ENCODE measurements at places on chromosomes 4 and X.
A peak's percentile ranks its signal among the peaks of the same experiment; 100 is the strongest.

- no peak for DNase-seq
Observed at GRCh38 chr4:18664171-18664570, 642.6 kb upstream of the LCORL start.

- DNase-seq, result no peak
Observed at GRCh38 chrX:24648495-24648894, 1.3 kb upstream of the PCYT1B start.

DNA sequence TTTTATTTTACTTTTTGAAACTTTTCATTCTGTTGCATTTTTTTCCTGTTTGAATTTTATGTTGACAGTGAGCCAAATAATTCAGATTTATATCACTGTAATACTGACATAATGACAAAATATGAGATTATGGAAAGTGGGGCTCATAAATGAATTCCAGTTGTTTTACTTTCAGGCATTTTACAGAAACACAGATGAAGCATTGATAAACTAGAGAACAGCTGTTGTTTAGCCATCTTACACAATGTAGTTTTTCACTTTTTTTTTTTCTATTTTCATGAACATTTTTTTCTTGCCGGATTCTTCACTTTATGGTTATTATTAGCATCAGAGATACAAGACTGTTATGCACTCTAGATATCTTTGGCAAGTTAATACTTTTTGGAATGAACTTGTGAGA lies 91.7 kb upstream of the PAQR3 start:
- no peak for DNase-seq

- DNase-seq, result no peak
Observed at GRCh38 chr4:5503336-5503936, 204.9 kb downstream of the EVC2 start.

DNA sequence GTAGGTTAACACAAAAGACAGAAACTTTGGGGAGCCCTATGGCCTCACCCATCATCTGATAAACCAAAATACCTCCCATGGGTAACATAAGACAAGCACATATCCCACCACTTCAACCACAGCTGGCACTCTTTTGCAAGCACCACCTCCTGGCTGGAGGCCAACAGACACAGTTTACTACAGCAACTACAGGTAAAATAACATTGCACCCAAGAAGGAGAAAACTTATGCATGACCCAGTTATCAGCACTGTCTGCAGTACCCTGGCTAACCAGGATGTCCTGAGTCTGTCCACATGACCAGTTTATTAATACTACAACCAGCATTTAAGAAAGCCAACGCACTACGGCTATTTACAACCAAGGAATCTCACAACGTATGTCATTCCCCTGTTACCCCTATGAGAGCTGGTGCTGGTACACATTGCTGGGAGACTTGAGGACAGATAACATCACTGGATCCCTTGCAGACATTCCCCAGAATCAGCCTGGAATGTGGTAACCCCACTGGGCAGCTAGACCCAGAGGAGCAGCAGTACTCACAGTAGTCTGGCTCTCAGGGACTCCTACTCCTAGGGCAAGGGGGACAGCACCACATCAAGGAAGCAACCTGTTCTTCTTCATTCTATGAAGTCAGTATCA lies 32.0 kb downstream of the ELF2 start:
- DNase-seq, result no peak

DNA sequence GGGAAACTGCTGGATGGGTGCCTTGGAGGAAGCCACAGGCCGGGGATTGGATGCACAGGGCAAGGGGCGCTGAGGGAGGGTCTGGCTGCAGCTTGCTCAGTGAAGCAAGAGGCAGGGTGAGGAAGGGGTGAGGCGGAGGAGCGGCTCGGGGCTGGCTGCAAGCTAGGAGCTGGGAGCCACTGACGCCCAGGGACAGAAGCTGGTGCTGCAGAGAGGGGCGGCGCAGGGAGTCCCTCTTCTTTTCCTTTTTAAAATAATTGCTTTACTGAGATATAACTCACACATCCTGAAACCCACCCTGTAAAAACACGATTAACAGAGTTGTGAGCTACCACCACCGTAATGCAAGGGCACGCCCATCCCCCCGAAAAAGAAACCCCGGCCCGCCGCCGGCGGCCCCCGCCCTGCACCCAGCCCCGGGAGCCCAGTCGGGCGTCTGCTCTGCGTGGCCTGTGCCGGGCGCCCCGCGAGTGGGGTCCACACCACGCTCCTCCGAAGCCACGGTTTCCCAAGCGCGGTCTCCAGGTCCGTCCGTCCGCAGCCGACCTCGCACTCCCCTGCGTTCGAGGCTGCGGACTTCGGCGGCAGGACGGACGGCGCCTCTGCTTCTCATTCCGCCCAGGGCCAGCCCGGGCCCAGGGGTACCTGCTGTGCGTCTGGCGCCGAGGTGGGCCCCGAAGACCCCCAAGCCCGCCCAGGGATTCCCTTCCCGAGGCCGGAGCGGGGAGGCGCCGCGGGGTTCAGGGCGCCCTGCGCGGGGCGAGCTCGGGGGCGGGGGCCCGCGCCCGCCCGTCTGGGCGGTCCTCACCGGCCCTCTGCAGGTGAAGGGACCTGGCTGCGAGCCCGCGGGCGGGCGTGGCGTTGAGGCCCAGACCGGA lies 866 bp upstream of the UVSSA start:
- DNase-seq, result no peak

DNA sequence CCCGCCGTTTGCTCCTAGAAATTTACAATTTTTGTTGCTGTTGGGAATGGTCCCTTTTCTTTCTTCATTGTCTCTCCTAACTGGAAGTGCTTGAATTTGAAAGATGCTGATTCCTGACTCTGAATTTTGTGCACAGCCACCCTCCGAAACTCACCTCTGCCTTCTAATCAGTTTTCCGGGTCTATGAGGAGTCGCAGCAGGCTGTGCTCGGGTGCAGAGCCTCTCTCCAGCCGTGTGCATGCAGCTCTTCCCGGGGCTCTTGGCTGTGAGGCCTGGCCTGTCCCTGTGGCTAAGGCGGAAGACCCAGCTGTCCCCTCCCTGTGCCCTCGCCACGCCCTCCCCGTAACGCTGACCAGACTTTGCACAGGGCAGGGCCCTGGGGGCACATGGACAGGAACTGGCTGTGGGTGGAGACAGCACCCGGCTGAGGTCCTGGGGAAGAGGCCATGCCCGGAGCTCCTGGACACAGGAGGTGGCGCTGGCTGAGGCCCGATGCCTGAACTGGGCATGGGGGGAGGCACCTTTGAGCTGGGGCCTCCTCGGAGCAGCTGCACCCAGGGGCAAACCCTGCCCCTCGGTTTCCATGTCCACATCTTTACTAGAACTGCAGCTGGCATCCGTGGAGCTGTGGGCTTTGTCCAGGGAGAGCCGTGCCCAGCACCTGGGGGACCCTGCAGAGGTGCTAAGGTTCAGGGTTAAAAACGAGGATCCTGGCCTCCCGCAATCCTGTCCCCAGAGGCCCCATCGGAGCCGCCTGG lies 32.6 kb upstream of the SPON2 start:
- no peak for DNase-seq

GRCh38 chr4:54218736-54219135 lies 10.4 kb upstream of the PDGFRA start:
- DNase-seq, result no peak

GRCh38 chrX:150902434-150903109 lies 4.1 kb upstream of the CD99L2 start:
- no peak for DNase-seq

GRCh38 chr4:165207431-165208220 lies at the start of gene KLHL2:
KLHL2 (plus strand) TSS chr4:165207561; CDS start chr4:165207877, 316 bp downstream.
- peak; percentile 55 for DNase-seq

- DNase-seq, result peak; percentile 35
Observed at GRCh38 chr4:130336585-130337217, 1240.7 kb downstream of the C4orf33 start.

GRCh38 chrX:20803971-20804370 lies 537.3 kb upstream of the RPS6KA3 start:
- DNase-seq, result no peak

- DNase-seq, result no peak
Observed at GRCh38 chr4:1784395-1784788, 8.7 kb upstream of the FGFR3 start.

GRCh38 chrX:66635360-66635759 lies 3.5 kb downstream of the EDA2R start:
- no peak for DNase-seq

GRCh38 chr4:18056030-18056429 lies 34.5 kb upstream of the LCORL start:
- DNase-seq, result no peak

All from AML-193 (cell line).